Fibroblast of gingiva (primary cell): ENCODE measurements at places on chromosomes 5 and 9.

DNA sequence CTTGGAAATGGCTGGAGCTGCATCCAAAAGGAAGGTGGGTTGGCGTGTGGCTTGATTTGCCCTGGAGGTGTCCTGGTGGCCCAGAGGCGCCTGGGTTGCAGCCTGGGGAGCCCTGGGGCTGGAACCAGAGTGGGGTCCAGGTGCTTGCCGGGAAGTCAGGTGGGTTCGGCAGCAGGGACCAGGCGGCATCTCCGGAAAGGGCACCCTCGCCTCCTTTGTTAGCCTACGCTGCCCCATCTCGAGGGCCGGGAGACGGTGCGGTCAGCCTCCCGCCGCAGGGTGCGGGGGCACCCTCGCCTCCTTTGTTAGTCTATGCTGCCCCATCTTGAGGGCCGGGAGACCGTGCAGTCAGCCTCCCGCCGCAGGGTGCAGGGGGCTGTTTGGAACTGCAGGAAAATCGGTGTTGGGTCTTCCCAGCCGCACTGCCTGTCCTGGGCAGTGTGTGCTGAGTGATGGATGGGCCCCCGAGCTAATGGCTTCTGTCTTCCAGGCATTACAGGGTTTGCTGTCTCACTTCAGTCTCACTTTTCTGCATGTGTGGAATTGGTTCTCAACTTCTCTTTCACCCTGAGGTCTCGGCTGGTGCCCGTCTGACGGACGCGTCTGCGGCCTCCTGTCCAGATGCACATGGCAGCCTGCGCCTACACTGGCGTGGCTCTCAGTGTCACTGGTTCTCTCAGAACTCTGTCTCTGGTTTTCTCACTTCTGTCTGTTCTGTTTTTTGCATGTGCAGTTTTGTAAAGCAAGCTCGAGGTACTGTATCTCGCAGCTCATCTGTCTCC, 139.0 kb downstream of the CACNA1B start:
- DNase-seq = no peak

- DNase-seq = no peak
Measured at GRCh38 chr5:171724468-171725204, 61.0 kb upstream of the SMIM23 start.

DNA sequence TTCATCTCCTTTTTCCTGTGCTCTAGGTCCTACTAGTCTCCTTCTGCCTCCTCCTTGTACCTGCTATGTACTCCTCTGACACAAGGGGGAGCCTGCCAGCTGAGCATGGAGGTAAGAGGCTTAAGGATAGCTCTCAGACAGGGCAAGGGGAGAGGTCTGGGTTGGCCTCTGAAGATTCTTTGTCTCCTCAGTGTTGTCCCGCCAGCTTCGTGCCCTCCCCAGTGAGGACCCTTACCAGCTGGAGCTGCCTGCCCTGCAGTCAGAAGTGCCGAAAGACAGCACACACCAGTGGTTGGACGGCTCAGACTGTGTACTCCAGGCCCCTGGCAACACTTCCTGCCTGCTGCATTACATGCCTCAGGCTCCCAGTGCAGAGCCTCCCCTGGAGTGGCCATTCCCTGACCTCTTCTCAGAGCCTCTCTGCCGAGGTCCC, 3.8 kb downstream of the CREB3 start:
- DNase-seq = peak; percentile 72

- no peak for DNase-seq
Measured at GRCh38 chr5:12885018-12885417, 980.8 kb upstream of the CTNND2 start.

GRCh38 chr9:38393128-38393796, 760 bp downstream of the ALDH1B1 start:
- no peak for DNase-seq

DNA sequence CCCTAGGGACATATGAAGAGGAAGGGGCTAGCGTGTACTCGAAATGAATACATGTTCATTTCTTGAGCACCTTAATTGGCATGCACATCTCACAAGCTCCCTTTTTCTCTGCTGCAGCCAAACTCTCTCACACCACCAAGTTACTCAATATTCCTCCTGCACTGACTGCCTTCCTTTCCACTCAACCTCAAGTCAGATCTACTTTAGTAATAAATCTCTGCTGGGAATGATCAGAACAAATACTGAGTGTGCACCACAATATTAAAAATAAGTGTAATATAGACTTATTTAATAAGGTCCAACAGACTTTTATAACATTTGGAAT, 995.8 kb upstream of the WWC1 start:
- DNase-seq = peak; percentile 12
